Stimulated activated CD4-positive, alpha-beta T cell treated with anti-CD3 and anti-CD28 coated beads, Interleukin-4, amount 100 ng/mL, for 4 hours (primary cell): ENCODE measurements at places on chromosomes 1 and 21.

- no peak for DNase-seq
These were observed 12.9 kb downstream of the PIGM start for GRCh38 chr1:160018900-160019299.

- no peak for DNase-seq
These were observed 515.9 kb upstream of the PKN2 start for GRCh38 chr1:88168126-88168525.

DNA sequence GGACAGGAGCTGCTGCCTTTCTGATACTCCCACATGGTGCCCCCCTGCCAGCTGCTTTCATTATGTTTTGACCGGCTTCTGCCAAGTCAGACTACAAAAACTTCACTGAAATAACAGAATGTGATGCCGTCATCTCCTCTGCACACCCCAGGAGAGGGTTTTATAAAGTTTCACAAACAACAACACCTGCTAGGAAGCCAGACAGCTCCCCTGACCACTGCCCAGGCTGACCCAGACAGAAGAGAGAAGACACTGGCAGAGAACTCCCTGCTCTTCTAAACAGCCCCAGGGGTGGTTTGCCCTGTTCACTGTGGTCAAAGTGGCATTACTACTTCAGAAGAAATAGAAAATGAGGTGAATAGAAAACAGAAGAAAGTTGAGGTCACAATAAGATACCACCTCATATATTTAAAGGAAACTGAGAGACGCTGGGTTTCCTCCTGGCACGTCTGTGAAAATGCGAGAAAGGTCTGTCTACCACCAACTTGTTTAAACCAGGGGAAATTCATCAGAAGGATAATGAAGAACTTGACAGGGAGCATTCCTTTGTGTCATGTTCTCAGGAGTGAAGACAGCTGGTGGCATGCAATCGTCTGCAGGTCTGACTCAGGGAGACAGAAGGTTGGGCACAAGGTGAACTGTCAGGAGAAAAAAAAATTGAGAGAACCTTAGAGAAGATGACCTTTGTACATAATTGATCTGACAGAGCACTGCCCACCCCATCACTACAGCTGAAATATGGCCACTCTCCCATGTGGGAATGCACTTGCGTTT, 119.0 kb upstream of the NFIA start:
- no peak for DNase-seq

DNA sequence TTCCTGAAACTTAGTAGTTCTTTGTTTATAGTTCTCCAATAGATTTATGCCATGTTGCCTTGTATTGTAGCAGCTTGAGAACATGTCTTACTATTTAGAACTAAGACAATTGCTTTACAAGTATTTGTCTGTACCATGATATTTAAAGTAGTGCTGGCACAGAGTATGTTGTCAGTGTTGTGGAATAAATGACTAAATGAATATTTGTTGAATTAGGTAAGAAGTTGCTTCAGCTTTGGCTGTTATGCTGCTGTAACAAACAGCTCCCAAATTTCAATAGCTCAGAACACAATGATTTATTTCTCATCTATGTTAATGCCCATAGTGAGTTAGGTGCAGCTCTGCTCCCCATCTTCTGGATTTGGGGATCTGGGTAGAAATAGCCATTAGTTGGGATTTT, 90.2 kb upstream of the VCAM1 start:
- no peak for DNase-seq

DNA sequence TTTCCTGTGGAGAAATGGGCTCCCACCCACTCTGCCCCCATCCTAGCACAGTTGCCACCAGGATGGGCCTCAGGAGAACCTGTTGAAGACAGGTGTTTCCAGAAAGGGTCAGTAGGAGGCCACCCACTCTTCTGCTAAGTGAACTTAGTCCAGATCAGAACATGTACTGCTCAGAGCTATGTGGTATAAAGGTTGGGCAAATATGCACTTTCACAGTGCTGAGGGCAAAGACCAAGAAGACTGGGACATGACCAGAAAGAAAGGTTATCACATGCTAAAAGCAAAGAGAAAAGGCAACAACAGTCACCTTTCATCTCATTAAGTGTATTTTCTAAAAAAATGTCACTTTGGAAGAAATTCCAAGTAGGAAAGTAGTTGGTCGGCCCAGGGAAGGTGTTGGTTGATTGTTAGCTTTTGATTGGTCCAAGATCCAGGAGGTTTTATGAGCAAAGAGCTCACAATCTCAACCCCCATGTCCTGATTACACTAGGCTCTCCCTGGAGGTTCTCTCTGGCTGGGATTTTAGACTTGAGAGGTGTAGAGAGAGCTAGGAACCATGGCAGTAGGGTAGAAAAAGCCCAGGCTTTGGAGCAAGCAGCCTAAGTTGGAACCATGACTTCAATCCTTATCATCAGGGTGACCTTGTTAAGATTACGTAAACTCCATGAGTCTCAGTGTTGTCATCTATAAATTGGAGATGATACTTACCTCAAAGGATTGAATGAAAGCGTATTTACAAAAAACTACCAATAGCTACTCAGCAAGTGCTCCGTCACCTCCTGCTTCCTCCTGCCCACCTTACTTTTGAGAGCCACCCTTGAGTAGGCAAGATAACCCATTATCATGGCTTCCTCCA, 102.6 kb downstream of the GLUL start:
- DNase-seq = no peak

DNA sequence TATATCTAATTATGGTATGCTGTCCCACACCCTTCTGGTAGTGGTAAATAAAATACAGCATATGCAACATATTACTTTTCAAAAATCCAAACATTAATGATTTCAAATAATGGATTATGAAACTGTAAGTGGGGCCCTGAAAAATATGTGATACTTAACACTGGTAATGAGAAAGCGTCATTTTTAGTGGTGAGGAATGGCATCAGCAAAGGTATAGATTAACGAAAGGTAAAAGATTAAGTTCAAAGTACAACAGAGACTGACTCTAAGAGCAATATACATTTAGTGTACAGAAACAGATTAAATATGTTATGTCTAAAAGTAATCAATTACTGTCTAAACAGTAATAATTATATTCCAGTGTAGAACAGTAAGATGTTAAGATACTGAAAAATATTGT, 194.1 kb downstream of the COL24A1 start:
- DNase-seq = no peak

- peak; percentile 60 for DNase-seq
These were observed 44.0 kb downstream of the EIF2D start for GRCh38 chr1:206568256-206568655.

DNA sequence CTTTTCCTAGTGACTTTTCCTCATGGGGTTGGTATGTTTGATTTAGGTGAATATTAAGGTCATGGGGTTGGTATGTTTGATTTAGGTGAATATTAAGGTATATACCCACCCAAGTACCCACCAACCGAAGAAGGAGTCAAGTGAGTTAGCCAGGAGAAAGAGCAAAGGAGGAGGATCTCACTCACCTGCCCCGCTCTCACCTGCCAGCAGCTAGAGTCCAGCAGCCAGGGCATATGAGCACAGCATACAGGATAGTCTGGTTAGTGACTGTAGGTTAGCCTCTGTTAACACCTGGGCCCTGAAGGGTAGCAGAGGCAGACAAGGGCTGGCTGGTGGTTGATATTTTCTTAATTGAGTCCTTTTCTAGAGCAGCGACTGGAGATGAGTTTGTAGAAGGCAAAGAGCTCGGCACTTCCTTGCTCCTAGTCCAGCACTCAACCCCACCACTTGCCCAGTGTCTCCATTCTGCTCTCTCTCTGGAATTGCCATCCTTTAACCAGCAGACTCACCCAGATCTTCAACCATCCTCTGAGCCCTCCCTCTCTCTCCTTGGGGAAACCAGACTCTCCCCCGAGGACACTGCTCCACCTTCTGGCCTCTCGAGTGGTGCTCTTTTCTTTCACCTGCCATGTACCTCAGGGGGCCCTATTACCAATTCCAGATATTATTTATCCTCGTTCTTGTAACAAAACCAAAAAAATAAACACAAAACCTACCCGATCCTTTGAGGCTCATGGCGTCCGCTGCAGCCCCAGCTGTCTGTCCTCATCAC, 16.3 kb upstream of the DESI2 start:
- DNase-seq = no peak

DNA sequence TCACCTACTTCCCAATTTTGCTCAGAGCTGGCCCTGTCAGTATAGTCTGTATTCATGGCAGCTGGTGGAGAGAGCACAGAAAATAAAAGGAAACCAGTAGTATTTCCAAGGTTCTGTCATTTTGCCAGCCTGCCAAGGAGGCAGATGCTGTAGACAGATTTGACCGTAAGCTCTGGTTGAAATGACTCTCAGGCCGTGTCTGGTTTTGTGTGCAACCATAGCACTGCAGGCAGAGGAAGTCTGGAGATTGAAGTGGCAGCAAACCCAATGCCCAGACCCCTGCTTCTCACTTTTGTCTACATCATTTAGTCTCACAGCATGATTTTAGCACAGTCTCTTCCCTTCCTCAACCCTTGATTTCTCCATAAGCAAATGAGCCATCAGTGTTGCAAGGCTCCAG, 291.7 kb downstream of the PAPPA2 start:
- no peak for DNase-seq

DNA sequence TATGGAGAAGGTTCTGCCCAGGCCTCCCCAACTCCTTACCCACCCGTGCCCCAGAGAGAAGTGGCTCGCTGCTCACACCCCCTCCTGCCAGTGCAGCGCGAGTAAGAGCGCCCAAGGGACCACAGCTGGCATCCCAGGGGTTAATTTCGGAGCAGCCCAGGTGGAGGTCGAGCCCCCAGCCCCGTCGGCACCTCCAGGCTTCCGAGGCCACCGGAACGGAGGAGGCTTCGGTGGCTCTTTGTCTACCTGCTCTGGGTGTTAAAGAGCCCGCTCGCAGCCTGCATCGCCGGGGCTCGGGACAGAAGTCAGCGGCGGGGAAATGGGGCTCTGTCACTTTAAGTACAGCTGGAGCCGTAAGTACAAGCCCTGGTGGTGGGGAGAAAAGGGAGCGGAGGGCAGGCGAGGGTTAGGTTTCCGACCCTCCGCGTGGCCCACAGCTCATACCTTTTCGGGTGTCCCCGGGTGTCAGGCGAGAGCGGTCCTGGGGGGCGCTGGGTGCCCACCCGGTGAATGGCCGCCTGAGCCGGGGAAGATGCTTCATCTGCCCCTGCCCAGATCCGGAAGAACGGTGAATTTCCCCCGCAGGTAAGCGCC, 89.4 kb upstream of the IPO9 start:
- peak; percentile 46 for DNase-seq

DNA sequence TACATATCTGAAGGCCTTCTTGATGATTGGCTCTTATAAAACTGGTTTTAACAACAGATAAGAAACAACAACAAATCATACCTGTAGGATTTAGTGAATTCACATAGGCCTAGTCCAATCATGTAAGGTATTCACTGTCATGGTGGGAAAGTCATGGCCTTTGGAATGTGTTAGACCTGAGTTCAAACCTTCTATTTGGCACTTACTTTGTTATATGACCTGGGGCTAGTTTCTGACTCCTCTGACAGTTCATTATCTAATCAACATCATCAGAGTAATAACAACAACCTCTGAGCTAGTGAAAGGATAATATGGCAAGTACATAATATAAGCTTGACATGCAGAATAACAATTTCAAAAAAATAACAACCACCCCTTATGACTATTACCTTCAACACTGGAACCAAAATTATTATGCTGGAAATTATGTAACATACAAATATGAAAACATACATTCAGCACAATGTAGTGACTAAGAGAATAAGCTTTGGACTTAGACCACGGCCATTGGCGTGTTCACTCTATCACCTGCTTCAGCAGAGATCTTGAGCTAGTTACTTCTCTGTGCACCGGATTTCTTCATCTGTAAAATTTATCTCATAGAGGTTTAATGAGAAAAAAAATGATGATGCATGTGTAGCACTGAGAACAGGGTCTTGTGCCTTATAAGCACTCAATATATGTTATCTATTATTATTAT, 597.6 kb downstream of the LMO4 start:
- DNase-seq = no peak

DNA sequence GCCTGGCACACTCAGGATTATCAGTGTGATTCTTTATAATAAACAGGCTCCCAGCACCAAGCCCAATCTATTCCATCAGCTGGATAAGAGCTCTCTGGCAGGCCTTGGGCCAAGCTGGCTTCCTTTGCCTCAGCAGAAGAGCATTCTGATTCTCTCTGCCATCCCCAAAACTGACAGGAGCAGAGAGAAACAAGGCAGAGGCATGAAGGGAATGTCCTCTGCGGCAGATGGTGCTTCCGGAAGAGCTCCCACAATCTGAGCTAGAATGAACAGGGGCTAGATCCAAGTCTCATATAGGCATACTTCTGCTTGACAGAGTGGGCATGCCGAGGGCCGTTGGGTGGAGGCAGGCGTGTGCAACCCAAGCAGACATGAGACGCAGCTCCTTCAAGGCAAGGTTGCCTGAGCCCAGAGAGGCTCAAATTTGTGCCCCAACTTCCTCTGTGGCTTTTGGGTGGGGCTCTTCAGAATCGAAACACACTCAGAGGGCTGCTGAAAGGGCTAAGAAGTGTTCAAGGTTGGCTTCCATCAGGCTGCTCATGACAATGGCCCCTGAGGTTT, 4.0 kb downstream of the CAPN2 start:
- DNase-seq = peak; percentile 46

GRCh38 chr1:214833178-214833756, 230.3 kb downstream of the CENPF start:
- no peak for DNase-seq

DNA sequence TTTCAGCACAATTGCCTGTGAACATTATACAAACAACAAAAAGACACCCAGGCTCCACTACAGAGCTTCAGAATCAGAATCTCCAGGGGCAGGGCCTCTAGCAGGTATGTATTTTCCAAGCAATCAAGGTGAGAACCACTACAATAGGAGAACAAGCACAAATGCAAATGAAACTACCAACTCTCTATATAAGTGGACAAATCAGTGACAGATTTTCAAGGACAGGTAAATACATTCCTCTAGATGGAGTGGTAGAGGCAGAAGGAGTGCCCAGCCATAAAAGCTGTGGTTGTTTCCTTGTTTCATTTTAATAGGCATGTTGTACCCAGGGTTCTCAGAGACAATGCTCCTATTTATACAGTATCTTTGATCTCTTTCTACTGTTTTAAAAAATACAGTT, 20.1 kb upstream of the CCDC17 start:
- no peak for DNase-seq

DNA sequence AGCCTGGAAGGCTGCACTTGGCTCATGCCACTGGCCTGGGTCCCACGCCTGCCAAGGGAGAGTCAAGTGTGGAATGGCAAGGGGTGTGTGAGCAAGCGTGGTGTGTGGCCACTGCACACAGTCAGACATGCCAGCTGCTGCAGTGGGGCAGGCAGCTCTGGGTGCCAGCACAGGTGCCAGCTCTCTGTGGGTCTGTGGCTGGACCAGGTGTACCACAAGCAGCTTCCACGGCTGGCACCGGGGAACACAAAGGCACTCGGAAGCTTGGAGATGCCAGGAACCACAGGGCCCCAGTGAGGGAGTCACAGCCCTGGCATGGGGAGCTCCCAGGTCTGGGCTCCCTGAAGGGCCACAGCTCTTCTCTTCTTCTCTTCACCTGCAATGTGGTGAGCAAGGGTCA, 34.8 kb downstream of the ACTL8 start:
- no peak for DNase-seq
